CD8-positive, alpha-beta memory T cell (primary cell): ENCODE measurements at places on chromosomes 6 and 20.

GRCh38 chr6:3013901-3014674, 14.4 kb downstream of the NQO2 start:
- DNase-seq, result no peak

GRCh38 chr6:157718503-157719187, 104.4 kb upstream of the SNX9 start:
- no peak for DNase-seq

GRCh38 chr6:159871241-159871640, 19.5 kb upstream of the MAS1 start:
- DNase-seq, result no peak

DNA sequence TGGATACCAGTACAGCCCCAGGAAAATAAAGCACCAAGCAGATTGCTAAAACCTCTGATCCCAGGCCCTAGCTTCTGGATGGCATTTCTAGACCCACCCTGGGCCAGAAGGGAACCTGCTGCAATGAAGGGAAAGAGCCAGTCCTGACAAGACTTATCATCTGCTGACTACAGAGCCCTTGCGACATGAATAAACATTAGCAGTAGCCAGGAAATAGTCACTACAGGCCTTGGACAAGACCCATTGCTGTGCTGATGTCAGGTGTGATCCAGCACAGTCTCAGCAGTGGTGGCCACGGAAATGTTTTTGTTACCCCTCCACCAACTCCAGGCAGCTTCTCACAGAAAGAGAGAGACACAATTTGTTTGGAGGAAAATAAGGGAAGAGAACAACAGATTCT, 399.3 kb downstream of the HAO1 start:
- DNase-seq, result no peak

- no peak for DNase-seq
Measured at GRCh38 chr20:60206259-60206658, 248.0 kb downstream of the CDH26 start.

DNA sequence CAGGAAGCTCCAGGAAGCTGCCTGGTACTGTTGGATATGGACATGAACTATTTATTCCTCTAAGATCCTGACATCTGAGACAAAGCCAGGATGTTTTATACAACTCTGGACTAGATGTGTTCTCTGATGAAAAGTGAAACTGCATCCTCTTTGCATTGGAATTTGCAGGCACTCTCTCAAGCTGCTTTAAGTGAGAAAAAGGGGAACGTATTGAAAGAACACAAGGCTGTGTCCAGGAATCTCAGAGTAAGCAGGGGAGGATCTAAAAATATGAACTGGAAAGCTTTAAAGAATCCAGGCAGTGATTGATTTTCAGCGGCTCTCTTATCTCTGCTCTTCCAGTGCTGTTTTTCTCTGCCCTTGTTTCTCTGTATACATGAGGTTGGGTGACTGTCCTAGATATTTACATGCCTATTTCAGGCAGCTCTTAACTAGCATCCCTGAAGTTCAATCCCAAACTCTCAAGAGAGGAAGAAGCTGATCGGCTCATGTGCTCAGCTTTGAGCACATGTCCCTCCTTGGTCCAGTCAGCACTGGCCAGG, 193.8 kb downstream of the PLCB4 start:
- no peak for DNase-seq

- DNase-seq, result no peak
Measured at GRCh38 chr20:64112691-64113443, 5.5 kb upstream of the NPBWR2 start.

DNA sequence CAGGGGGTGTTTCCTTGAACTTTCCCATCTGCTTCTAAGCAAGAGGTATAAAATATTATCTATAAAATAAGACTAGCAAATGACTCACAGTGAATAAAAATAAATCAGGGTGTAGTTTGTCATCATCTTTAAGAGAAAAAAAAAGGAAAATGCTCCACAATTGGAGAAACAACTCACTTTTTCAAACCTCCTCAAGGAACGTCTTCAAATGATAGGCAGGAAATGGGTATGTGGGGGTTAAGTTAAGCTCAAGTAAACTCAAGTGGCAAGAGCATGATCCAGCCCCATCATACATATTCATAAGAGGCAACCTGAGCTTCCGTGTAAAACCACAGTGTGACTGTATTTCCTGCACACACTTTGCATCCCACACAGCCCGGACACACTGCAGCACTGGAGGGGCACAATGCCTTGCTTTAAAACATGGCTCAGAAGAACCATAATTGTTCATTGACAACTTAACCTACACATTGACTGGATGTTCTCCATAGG, 58.5 kb upstream of the CEP85L start:
- DNase-seq, result peak; percentile 56

DNA sequence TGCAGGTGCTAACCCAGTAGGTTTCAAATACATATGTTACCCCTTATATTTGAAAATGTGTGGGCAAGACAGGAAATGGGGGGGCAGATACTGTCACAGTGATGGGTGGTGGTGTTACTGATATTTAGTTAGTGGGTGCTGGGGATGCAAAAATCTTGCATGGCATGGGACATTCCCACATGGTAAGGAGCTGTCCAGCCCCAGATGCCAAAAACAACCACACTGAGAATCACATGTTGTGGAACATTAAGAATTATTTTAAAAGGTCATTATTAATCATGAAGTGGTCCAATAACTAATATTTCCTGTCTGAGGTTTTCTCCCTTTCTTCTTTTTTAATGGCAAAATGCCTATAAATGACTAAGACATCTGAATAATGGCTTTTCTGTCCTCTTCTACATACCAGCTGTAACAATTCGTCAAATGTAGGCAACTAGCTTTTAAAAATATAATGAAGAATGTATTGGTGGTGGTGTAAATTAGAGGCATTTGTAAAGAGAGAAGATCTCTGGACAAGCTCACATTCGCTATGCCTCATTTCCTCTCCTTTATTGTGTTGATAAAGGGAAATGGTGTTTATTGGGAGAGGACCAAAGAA, 57.3 kb upstream of the SLC35B3 start:
- no peak for DNase-seq

DNA sequence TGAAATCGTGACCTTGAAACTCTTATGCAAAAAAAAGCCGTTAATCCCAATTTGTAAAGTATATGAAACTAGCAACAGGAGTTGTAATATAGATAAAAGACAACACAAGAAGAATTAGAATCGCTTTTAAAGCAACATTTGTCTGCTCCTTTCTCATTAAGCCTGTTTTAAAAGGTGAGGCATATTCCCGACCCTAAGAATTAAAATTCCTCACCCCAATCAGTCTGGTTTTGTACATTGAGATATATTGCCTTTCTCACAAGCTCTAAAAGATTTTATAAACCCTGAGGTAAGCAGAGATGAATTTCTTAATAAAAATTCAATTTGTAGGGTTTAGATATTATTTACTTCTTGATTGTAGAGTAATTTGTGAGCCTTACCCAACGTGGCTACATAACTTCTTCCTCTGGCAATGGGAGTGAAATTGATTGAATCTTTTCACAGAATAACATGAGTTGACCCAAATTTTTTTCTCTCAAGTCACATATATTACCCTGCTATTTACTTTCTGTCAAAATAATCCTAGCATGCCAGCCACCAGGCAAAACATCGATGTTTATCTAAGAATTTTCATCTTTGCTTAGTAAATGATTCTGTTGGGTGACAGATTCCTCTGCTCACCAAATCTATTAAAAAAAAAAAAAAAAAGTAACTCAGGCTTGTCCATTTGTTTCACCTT, 173.7 kb downstream of the HACE1 start:
- no peak for DNase-seq

DNA sequence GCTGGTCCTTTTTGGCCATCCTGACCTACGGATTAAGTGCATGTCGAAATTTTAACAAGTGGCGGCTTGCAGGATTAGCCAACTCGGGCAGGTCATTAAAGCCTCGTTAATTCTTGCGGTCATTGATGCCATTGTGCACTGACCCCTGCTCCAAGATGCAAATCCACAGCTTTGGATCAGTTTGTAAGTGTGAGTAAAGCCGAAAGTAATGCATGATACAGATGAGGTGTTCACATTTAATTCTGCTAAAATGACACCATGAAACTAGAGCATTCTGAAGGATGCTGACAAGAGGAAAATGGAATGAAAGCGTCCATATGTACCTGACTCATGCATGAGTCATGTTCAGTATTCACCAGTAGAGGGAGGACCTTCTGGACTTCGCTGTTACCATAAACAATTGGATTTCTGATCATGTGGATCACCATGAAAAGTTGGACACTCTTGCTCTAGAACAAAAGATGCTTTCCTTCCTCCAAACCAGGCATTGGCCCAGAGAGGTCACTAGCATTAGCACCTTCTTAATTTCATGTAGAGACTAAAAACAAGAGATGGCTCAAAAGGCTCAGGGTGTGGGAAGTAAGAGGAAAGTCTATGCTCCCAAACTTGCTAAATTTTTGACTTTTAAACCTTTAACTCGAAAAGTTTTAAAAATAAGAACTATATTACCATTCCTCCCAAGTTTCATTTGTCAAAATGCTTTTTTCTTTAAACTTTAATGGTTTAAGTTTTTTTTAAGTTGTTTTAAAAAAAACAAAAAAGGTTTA, 48.0 kb downstream of the MUC22 start:
- DNase-seq, result no peak

GRCh38 chr6:84976526-84977362, 212.3 kb upstream of the TBX18 start:
- DNase-seq, result no peak

DNA sequence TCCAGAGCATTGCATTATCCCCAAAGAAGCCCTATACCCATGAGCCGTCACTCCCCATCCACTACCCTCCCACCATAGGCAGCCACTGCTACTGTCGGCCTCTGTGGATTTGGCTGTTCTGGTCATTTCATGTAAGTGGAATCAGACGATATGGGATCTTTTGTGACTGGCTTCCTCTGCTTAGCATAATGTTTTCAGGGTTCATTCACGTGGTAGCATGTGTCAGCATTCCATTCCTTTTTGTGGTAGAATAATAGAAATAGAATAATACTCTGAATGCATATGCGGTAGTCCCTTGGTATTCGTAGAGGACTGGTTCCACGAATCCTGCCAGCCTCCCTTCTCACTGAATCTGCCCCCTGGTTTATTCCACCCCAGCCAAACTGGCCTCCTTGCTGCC, 402.6 kb upstream of the SULF2 start:
- DNase-seq, result no peak

- no peak for DNase-seq
Measured at GRCh38 chr6:44225579-44226325, 2.4 kb downstream of the SLC29A1 start.

- no peak for DNase-seq
Measured at GRCh38 chr20:58698741-58699622, 6.4 kb downstream of the NPEPL1 start.

GRCh38 chr6:139064981-139065665, 36.6 kb downstream of the ABRACL start:
- DNase-seq, result no peak

- no peak for DNase-seq
Measured at GRCh38 chr20:17721802-17722486, 22.2 kb downstream of the BANF2 start.

GRCh38 chr6:44260011-44260410, 2.7 kb upstream of the SLC35B2 start:
- DNase-seq, result no peak

DNA sequence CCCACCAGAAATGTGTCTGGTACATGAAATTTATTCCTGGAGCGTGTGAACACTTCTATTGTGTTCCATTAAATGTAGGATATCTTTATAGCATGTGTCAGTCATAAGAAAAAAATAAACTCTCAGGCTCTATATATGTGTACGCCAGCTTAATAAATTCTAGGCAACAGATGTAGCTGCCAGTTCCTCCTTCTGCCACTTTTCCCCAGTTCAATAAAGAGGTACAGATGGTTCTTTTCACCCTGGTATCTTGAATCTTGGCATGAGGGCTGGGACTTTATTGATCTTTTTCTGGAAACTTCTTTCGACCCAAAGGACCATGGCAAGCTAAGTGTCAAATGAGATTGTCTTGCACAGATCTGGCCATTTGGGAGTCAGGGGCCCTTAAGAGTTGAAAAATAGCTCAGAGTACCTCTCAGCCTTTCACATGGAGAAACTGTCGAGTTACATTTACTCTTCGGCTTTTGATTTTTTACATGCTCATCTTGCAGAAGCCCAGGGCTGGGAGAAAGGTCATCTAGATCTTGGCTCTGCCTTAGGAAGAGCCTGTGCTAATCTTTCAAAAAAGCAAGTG, 240.9 kb downstream of the DOK5 start:
- no peak for DNase-seq

- no peak for DNase-seq
Measured at GRCh38 chr6:113653275-113653674, 203.9 kb upstream of the MARCKS start.

DNA sequence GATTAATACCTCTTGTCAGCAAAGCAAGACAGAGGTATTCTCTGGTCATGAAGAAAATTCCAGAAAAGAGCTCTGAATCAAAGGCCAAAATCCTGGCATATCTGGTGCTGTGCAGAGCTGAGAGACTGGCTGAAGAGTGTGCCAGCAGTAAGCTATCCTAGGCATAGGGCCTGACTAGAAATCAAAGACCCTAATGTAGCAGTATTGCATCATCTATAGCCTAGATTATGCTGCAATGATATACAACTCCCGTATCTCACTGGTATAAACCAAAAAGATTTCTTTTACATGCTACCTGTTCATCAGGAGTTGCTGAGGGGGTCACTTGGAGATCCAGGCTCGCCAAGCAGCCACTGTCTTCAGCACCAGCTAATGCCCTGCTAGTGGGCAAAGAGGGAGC, 30.9 kb upstream of the TRIM39 start:
- no peak for DNase-seq
